ENCODE measurements at places on chromosomes 5 and 9.
A peak's percentile ranks its signal among the peaks of the same experiment; 100 is the strongest.

GRCh38 chr5:154947778-154948177, 6.9 kb downstream of the MRPL22 start:
- no peak for DNase-seq

GRCh38 chr9:126361810-126362238, 35.2 kb downstream of the MVB12B start:
- DNase-seq = no peak

DNA sequence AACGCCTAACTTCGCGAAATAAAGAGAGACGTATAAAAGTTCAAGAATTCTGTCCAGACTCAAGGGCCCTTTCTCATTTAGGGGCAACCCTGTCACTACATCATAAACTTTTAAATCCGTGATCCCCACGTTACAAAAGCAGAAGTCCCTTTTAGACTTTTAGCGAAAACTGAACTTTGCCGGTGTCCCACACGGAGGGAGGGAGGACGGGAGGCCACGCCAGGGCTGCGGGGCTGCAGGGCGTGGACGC, 515 bp upstream of the F2R start:
- DNase-seq = no peak

GRCh38 chr9:118017607-118018122, 313.5 kb downstream of the TLR4 start:
- no peak for DNase-seq

- peak; percentile 48 for DNase-seq
Measured at GRCh38 chr5:95812074-95812471, 10.5 kb downstream of the GLRX start.

DNA sequence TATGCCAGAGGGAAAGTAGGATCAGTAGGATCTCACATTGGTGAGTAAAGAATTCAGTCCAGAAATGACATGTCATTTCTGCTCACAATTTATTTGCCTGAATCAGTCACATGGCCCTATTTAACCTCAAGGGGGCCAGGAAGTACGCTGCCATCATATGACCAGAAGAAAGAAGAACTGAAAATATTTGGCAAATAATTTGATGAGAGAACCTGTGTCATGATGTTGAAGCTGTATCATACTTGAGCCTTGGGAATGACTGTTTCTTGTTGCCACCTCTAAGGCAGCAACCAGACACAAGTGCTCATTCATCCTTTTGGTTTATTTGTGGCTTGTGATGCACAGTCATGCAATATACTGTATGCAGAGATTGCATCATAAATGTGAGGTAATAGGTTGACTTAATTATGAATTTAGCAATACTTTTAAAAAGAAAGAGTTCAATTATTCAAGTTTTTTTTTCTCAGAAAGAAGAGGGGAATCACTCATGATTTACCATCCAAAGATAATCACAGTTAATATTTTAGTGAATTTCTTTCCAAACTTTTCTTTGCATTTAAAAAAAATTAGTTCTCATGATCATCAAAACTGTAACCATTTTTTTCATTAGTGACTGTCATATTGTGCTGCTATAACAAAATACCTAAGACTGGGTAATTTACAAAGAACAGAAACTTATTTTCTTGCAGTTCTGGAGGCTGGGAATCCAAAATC, 8.2 kb upstream of the ZFYVE16 start:
- DNase-seq = peak; percentile 27

DNA sequence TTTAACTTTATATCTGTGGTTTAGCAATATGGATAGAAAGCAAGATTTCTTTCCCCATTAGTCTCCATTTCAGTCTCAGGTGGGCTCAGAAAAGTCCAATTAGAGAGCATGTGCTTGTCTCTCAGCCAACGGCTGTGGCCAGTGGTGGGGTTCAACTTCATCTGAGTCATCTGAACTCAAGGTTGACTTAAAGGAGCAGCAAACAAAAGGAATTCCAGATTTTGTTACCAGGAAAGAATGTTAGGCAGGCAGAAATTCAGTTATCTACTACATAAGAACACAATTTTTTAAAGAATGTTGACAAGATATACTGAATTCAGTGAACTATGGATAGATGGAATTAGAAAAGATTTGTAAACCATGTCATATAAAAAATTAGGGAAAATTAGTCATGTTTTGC, 784.1 kb downstream of the MAT2B start:
- DNase-seq = no peak

DNA sequence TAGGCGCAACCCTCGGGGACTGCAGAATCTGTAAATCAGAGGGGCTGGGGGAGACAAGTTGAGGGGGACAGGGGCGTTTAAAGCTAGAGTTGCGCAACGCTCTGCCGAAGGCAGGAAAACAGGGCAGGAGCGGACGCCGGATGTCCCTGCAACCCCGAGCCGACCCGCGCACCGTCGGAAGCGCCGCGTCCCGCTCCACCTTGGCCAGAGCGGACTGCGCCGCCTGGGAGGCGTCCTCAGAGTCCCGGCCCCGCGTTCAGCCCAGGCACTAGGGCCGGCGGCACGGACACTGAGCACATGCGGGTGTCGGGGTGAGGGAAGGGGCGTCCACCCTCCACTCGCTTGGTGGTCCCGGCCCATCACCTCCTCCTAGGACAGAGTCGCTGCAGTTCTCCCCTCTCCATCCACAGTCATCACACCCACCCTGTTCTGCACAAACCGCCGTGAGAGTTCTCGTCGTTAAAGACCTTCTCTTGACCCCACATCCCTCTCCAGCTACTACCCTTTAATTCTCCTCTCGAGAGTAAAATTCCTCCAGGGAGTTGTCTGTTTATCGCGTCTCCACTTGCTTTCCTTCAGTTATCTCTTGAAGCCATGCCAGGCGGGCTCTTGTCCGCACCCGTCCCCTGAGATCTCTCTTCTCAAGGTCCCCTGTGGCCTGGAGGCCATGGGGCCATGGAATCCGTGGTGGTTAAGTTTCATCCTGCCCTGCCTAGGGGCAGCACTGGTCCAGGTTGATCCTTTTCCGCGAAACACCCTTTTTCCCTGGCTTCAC, 796 bp upstream of the PDLIM7 start:
- no peak for DNase-seq

GRCh38 chr5:127785098-127785927, 82.1 kb downstream of the CCDC192 start:
- peak; percentile 40 for DNase-seq

DNA sequence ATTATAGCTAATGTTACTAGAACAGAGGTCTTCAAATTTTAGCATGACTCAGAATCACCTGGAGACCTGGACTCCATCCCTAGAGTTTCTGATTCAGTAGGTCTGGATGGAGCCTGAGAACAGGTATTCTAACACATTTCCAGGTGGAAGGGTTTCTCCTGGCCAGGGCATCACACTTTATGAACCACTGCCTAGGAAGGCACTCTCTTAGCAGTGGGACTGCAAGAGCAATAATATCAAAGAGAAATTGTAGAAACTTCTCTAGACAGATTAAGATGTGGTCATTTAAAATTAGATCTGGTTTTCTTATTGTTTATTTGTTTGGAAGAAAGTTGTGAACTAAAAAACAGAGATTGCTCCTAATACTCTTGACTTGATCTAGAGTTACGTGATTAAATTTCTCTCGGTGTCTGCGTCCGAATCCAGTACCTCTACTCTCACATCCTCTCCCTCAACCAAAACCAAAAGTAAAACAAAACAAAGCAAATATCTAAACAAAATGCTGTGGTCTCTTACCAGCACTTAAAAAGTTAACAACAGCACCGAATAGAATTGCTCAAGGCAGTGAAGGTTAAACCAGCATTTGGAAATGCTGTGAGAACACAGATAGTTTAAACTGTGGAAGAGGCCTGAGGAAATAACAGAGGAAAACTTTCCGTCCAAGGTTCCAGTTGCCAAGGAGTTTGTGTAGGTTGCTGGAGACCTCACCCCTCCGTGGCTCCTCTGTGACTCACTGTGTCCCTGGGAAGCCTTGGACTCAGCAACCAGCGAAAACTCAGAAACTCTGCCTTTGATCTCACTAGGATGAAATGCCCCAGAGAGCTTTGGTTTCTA, 193.4 kb downstream of the ARRDC3 start:
- DNase-seq = no peak

- DNase-seq = no peak
Measured at GRCh38 chr5:10724781-10725507, 36.1 kb downstream of the DAP start.

- DNase-seq = no peak
Measured at GRCh38 chr9:130929571-130930038, 9.4 kb downstream of the FIBCD1 start.

GRCh38 chr9:35935261-35935660, 22.7 kb downstream of the OR2S2 start:
- DNase-seq = no peak

GRCh38 chr5:140764177-140764973, 21.6 kb upstream of the PCDHA1 start:
- DNase-seq = no peak

DNA sequence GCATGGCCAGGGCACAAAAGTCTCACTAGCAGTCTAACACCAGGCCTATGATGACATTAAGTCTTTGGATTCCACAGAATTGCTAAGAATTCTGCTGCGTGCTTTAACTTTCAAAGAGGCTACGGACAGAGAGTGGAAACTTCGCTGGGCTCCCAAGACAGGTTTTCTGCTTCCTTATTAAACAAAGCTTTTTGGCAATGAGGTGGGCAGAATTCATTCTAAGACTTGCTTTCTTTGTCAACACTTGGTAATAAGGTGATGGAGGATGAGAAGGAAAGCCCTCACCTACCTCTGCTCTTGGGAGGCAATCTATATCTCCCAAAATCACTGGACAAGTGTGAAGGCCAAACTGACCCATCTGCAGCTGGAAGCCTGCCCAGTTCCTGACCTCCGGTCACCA, 231.9 kb downstream of the ATPSCKMT start:
- no peak for DNase-seq

DNA sequence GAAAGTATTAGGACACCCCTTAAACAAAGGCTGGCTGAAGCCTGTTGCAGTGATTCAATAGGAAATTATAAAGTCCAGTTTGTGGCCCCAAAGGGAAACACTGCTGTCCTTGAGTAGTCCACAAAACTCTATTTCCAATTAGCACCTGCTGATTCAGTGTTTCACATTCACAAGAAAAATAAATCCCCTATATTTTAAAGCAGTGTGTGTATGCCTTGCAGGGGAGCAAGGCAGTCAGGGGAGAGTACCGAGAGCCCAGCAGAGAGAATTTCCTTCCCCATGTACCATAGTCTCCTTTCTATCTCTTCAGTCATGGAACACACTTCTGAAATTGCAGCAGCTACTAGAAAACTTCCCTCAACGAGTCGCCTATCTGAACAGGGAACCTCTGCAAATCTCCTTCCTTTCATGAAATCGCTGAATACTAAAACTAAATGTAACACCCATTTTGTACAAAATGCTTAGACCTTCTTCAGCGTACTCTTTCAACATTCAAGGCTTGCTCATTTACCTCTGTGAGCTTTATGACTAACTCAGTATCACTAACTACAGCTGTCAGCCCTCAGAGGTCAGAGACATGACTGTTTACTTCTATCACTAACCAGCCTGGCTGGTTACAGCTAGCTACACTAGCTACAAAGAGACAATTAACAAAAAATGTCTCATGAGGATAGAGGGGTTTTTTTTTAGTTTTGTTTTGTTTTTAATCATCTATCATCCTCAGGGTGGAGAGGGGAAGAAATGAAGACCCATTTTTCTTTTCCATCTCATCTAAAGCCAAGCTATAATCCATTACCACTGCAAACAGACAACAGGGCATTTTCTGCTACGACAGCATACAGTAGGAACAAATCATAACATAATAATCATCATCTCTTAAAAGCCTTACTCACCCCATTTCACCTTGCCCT, 188.7 kb downstream of the EBF1 start:
- no peak for DNase-seq

Measured in CD4-positive, alpha-beta T cell treated with Interleukin-21 for 1 hour (primary cell).